ENCODE measurements at places on chromosomes 1 and 21.

GRCh38 chr1:121443001-121443540 lies 258.3 kb downstream of the SRGAP2C start:
- DNase-seq = no peak

- DNase-seq = no peak
Observed at GRCh38 chr1:237115035-237115434, 73.1 kb downstream of the RYR2 start.

DNA sequence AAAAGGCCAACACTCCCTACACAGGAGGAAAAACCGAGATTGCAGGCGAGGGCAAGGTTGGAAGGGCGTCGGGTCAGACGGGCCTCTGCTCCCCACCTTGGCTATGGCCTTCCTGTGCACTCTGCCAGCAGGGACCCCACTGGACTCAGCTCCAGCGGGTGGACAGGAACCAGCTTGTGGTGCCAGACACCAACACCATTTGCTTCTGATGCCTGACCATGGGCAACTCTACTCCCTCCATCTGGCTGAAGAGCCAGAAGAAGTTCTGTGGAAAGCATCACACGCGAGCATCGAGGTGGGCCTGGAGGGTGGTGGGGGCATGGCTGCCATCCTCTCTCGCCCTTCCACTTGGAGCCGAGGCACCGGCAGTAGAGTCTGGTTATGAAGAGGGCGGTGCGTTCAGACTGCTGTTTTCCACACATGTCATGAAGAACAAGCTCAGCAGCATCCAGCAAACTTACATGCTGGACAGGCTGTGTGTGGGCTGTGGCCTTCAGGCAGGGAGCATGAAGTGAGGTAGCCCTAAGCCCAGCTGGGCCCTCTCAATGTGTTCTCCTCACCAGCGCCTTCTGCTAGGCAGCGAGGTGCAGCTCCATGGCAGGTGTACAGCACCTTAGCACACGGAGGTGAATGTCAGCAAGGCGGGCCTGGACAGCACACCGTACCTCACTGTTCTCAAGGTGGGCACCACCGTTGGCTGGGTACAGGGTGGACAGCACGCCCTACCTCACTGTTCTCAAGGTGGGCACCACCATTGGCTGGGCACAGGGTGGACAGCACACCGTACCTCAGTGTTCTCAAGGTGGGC lies 15.6 kb upstream of the ZNF669 start:
- DNase-seq = no peak

- DNase-seq = no peak
Observed at GRCh38 chr1:230858236-230858820, 10.0 kb downstream of the C1orf198 start.

DNA sequence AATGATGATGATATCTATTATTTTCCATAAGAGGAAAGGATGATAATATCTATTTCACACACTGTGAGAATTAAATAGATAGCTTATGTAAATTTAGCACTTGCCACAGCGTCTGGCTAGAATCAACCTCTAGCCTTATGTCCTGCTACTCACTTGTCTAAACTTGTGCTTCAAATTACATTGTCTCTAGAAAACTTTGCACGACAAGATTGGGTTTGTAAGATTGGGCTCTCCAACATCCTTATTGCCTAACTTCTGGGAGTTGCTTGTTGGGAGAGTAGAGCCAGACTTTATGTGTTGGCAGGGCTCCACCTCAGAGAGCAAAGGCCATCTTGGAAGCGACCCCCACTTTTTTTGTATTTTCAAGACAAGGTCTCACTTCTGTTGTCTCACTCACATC lies 50.0 kb upstream of the POGK start:
- no peak for DNase-seq

GRCh38 chr1:4787551-4787950 lies 133.1 kb downstream of the AJAP1 start:
- no peak for DNase-seq

- no peak for DNase-seq
Observed at GRCh38 chr1:67582625-67583461, 102.2 kb upstream of the GADD45A start.

GRCh38 chr1:163163881-163164582 lies 38.7 kb downstream of the RGS5 start:
- no peak for DNase-seq

DNA sequence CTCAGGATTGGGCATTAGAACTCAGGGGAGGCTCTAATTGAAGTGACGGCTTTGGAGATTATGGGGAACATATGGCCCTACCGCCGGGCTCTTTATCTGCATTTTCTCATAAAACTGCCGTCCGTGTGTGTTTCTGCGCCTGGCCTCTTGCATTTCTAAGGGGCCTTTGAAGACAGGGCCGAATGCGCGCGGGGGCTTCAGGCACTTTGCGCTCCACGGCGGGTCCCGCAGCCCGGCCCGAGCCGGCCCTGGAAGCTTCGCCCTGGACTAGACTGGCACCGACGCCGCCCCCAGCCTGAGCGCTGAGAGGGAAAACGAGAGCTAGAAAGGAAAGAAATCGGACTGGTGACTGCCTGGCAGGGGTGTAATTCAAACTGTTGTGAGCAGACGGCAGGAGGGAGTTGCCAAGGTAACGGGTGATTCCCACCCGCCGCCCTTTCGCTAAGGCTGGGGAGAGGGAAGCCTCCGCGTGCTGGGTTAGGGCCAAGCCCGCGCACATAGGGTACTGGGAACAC lies 120.7 kb downstream of the LMX1A start:
- no peak for DNase-seq

GRCh38 chr1:27832762-27833161 lies 2.2 kb downstream of the PPP1R8 start:
- no peak for DNase-seq

GRCh38 chr1:159015440-159015909 lies 5.8 kb downstream of the IFI16 start:
- DNase-seq = peak; percentile 47

DNA sequence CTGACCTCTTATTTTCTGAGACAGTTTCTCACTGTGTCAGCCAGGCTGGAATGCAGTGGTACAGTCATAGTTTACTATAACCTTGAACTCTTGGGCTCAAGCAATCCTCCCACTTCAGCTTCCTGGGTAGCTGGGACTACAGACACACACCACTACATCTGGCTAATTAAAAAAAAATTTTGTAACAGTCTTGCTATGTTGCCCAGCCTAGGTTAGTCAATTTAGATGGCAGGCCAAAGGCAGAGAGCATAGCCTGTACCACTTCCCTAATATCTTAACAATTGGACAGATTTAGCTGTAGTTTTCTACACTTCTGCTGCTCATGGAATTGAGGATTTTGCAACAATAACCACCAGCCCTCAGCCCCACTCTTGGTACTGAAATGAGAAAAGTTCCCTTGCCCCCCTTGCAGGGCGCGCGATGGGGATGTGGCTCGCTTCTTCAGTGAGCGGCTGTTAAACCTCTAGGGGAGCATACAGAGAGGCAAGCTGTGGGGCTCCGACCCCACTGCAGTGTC lies 34.9 kb upstream of the PTGFRN start:
- DNase-seq = no peak

DNA sequence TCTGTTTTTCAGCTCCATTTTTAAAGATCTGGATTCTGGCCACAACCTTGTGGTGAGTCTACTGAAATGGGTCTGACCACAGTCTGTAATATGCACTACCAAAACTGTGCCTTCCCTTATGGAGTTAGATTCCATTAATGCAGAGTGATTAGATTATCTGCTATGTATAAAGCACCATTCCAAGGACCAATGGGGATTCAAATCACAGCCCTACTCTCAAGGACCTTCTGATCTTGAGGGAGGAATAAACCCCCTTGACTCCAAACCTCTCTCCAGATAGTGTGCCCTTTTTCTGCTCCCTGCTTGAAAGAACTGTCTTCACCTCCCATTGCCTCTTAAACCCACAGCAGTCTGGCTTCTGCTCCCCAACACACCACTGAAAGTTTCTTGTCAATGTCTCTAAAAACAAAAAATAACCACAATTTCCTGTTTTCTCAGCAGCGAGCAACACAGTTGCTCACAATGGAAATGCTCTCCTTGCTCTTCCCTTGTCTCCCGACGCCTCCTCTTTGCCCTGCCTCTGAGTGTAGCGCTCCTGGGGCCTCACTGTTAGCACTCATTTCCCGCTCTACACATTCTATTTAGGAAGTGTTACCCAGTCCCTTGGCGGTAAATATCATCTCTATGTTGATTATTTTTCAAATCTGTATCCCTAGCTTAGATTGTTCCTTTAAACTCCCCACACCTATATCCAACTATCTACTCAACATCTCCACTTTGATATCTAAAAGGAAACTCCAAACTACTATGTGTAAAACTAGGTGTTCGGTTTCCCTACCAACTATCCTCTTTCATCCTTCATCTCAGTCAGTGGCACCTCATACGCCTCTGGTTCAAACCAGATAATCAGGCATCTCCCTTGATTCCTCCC lies 13.6 kb downstream of the PCNX2 start:
- peak; percentile 5 for DNase-seq

GRCh38 chr1:4146614-4147013 lies 246.5 kb upstream of the C1orf174 start:
- DNase-seq = no peak

DNA sequence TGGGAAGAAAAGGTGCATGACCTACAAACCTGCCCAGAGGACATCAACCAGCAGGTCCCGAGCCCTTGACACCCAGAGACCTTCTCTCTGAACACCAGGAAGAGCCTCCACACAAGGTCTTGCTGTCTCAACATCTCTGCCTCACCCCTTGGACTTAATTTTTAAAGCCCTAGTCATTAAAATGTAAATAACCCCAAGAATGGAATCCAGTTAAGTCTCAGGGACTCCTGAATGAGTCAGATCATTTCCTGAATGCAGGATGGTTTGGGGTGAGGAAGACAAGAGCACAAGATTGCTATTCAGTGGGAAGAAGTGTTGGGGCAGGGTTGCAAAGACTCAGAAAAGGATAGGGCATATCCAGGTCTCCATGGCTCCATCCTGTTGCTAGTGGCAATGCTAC lies 17.8 kb upstream of the GRIK3 start:
- DNase-seq = no peak

GRCh38 chr1:198669023-198669698 lies 30.3 kb downstream of the PTPRC start:
- DNase-seq = no peak

- no peak for DNase-seq
Observed at GRCh38 chr1:243244432-243244841, 10.6 kb downstream of the CEP170 start.

DNA sequence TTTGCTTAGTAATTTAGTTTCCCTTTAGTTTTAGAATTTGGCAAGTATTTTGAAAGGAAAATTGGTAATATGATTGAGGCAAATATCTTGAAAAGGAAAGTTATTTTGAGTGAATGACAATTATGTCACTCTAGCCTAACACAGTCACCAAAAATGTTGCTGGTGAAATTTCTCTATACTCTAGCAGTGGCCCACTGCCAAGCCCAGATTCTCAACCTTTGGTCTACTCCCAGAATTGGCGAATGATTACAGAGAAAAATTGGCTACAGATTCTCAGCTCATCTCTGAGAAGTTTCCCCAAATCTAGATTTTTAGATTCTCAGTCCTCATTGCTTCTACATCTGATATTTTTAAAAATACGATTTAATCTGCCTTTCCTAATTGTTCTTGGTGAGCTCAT lies 84.9 kb downstream of the PIGK start:
- no peak for DNase-seq

GRCh38 chr1:110321846-110322245 lies 17.3 kb upstream of the RBM15 start:
- DNase-seq = no peak

DNA sequence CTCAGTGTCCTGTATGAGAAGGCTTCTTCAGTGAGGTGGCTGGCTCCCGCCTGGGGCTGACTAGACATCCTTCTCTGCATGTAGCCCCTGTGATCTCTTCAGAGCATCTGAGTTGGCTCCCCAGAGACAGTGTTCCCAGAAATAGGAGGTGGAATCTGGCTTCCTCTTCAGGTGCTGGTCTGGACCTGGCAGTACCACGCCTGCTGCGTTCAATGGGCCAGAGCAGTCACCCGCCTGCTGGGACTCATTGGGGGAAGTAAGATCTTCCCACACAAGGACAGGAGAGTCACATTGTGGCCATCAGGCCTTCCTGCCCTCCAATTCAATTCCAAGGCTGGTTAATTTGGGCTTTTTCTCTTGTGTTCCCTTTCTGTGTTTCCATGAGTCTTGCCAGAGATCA lies 51.0 kb downstream of the ADARB1 start:
- no peak for DNase-seq

- no peak for DNase-seq
Observed at GRCh38 chr21:32494934-32495709, 82.6 kb downstream of the EVA1C start.

- DNase-seq = no peak
Observed at GRCh38 chr1:115796897-115797296, 28.4 kb upstream of the CASQ2 start.

DNA sequence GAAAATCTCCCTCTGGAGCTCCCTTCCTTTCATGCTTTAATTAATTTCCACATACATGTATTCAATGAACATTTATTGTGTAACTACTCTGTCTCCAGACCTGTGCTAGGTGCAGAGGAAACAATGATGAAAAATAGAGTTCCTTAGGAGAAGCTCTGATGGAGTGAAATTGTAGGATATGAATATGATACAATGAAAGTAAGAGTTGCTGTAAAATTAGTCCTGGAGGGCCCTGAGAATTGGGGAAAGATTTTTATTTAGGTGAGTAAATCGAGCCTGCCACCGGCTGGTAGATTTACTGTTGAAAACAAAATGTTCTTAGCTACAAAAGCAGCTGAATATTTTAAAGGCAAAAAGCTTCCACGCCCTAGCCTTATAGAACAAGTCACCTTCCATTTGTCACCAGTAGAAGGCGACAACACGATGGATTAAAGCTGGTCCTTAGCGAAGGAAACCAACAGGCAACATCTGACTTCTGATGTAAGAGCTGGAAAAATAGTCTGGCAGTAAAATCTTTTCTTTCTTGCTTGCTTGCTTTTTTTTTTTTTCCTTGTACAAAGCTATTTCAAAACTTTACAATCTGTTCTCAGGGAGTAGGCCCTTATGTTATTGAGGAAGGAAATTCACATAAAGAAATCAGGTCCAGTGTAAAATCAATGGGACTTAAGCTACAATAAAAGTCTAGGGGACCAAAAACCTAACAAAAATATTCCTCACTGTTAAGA lies 82.0 kb upstream of the ROR1 start:
- DNase-seq = no peak

DNA sequence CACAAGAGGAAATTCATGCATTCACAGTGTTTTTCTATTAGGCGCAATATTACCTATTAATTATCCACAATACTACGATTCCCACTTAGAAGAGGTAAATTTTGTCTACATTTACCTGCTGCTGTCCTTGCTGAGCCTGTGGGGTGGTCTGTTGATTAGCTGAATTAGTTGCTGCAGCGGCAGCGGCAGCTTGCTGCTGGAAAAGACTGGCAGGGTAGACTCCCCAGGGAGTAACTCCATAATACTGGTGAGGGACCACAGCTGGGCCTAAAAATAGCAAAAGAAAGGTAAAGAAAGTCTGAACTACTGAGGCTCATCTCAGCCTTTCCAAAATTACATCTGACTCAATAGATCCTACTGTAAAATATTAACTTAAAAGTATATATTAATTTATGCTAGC lies 66.0 kb upstream of the SDC3 start:
- no peak for DNase-seq

Measured in T-cell (primary cell).